ENCODE measurements at places on chromosomes 2 and 18.

- DNase-seq, result no peak
Measured at GRCh38 chr2:200658278-200658864, 72.6 kb downstream of the AOX1 start.

DNA sequence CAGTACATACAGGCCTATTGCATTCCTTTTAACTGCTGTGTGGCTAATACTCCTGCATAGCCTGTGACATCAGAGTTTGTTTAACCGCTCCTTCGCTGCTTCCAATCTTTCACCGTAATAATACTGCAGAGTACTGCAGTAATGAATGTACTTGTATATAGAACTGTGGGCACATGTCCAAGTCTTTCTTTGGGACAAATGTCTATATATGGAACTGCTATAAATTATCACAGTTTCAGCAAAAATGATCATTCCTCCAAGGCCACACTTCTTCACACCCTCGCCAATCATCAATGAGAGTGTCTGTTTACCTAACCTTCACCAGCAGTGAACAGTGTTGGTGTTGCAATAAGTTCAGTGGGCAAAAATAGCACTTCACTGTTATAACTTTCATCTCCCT, 230.4 kb downstream of the SP3 start:
- no peak for DNase-seq

DNA sequence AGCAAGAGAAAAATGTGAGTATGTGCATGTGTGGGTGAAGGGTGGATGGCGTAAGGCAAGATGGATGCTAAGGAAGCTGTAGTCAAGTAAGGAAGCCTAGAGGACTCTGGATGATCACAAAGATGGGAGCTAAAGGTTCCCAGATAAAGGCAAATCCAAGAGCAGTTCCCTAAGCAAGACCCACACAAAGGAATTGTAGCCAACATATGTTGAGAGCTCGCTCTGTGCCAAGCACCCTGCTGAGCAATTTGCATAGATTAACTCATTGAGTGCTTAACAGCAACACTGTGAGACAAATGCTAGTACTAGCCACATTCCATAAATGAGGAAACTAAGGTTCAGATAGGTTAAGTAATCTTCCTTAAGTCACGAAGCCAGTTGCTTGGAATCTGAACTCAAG, 132.6 kb downstream of the C1D start:
- DNase-seq, result no peak

GRCh38 chr2:101781326-101781725, 83.8 kb downstream of the MAP4K4 start:
- DNase-seq, result no peak

DNA sequence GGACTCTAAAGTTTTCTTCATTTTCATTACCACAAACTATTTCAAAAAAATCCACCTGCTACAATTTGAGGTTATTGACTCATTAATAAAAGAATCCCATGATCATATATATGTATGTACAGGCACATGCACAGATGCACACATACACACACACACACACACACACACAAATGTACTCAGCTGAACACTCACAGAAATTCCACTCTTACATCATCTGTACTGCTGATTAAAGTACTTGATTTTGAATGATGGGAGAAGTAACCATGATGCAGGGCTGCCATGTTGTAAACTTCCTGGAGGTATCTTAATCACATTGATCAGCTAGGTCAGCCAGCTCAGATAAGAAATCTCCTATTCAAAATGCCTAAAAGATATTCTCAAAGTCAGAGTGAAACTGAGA, 1313.2 kb upstream of the NRXN1 start:
- no peak for DNase-seq

DNA sequence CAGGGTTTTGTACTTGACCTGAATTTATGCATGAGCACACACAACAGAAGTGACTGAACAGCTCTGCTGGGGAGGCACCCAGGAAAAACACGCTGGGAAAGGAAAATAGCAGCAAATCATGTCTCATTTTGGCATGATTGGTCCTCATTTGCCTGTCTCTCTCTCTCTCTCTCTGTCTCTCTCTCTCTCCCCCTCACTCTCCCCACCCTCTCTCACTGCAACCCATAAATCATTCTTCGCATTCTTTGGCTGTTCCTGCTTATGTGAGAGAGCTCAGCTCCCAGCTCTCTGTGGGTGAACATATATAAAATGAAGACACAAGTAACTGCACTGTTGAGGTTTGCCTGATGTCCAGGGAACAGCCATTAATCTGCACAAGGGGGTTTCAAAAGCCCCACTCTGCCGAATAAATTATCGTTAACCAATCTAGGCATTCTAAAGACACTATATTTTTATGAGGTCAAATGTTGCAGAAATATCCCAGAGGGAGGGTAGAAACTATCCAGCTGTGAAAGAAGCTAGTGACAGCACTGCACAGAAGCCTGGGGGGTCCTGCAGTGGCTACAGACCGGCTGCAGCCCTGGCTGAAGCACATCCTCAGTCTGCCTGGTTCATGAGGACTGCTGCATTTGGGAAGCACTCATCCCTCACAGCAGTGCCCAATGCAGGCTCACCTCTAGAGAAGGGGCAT, 260.3 kb downstream of the AFF3 start:
- no peak for DNase-seq

GRCh38 chr2:168981651-168982050, 49.5 kb downstream of the ABCB11 start:
- no peak for DNase-seq

DNA sequence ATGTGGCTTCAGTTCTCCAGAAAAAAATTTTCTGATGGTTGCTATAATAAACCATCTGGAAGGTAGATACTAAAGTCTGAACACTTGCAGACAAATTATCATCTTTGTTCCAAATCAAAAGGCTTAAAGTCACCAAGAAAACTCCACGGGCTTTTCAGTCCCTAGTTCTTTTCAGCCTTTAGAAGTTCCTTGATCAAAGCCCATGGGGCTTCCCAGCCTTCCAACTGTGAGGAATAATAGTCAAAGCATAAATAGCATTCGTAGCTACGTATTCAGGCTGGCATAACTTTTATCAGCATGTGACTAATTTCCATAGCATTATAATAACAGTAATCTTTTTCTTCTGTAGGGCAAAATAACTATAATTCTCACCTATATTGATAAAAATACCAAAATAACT, 13.9 kb downstream of the SCG2 start:
- DNase-seq, result no peak

GRCh38 chr2:134515137-134515536, 203.7 kb downstream of the TMEM163 start:
- DNase-seq, result no peak

GRCh38 chr18:44725300-44726058, 44.8 kb downstream of the SETBP1 start:
- peak; percentile 12 for DNase-seq

- peak; percentile 28 for DNase-seq
Measured at GRCh38 chr2:177332026-177332991, 60.3 kb upstream of the AGPS start.

DNA sequence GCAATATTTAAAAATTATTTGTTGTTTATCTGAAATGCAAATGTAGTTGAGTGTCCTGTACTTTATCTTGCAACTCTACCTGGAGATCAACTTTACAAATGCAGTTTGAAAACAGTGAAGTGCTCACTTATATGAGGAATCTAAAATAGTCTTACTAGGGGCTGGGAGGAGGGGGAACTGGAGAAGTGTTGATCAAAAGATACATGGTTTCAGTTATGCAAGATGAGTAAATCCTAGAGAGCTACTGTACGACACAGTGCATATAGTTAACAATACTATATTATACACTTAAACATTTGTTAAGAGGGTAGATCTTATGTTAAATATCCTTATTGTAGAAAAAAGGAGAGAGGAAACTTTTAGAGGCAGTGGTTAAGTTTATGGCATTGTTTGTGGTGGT, 241.9 kb downstream of the BCL11A start:
- DNase-seq, result no peak

GRCh38 chr18:5620289-5620688, 76.5 kb upstream of the EPB41L3 start:
- no peak for DNase-seq

GRCh38 chr2:150156876-150157275, 330.6 kb downstream of the RND3 start:
- no peak for DNase-seq
